ENCODE measurements at places on chromosomes 11 and 22.

DNA sequence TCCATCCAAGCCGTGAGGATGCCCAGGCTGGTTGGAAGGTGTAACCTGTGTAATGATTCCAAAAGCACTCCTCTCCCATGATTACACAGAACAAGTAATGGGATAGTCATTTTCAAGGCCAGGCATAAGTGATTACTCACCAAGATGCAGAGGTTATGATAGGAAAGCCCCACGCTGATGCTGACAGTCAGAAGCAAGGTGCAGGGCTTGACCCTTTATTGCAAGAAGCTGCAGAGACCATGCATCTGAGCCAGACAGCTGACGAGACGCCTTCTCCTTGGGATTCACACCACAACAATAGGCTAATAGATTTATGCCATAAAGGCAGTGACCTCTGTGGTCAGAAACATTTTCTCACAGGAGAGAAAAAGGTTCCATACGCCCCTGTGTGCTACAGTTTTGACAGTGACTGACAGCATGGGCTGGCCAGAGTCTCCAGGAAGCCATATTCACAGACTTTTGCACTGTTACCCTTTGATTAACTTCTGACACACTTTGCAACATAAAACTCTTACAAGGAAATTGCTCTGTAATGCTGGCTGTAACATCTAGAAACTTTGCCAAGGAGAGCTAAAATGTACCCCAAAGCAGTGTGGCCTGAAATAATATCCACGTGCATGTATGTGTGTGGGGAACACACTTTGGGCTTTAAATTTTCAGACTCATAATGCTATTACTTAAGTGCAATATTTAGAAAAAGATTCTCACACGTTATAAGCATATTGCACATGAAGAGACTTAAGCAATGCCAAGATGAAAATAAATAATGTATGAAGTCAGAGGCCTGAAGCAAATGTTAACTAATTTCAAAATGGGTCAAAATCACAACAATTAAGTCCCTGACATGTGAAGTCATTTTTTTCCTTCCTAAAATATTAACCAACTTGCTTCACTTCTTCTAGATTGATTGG lies 1079.0 kb upstream of the TENM4 start:
- DNase-seq = no peak

GRCh38 chr11:72626414-72626936 lies 47.7 kb downstream of the PDE2A start:
- no peak for DNase-seq

- no peak for DNase-seq
Observed at GRCh38 chr11:85825616-85826015, 14.7 kb upstream of the SYTL2 start.

- no peak for DNase-seq
Observed at GRCh38 chr22:40040927-40041326, 46.2 kb downstream of the FAM83F start.

DNA sequence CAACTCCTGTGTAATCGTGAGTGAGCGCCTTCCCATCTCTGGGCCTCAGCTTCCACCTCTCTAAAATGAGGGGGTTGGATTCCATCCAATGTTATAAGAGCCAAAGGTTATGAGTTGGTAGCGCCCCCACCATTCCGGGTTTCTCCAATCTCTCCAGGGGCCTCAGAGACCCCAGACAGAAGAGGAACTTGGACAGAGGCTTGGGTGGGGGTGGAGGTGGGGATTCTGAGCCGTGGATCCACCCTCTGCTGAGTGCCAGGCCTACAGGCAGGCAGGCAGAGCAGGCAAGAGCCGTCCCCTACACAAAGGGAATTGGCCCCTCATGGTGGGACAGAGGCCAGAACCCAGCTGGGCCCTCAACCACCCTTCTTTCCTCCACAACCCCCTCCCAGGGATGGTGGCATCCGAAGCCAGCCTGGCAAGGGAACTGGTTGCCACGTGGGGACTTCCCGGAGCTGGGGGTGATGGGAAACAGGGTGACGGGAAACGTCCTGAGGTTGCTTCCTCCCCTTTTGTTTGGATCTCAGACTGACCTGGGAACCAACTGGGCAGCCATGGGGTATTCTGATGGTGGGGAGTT lies 31.8 kb downstream of the TXN2 start:
- no peak for DNase-seq

GRCh38 chr11:117874253-117874909 lies 2.1 kb downstream of the FXYD6 start:
- no peak for DNase-seq

- DNase-seq = no peak
Observed at GRCh38 chr22:29951791-29952413, 68.9 kb downstream of the MTMR3 start.

DNA sequence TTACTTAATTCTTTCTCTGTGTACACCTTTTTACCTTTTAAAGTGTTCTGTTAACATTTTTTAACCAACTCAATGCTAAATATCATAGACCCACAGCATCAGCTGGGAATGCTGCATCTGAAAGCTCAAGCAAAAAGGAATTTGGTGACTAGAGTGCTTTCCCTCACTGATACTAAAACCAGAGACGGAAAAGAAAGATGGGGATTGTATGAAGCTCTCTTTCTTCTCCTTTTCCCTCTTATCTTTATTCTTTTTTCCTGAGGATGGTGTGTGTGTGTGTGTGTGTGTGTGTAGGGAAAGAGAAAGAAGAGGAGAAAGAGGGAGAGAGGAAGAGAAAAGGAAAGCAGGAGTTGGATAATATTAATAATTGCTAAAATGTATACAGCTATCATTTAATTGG lies 4.1 kb upstream of the SIK2 start:
- no peak for DNase-seq

- DNase-seq = no peak
Observed at GRCh38 chr11:34558673-34559072, 45.1 kb upstream of the ELF5 start.

- DNase-seq = peak; percentile 82
Observed at GRCh38 chr22:30426388-30427353, 1.1 kb downstream of the MTFP1 start.
